ENCODE measurements at places on chromosomes 2 and 18. TPM values are rescaled to one million over a fixed set of nuclear protein-coding genes. Genes with fewer than 3 reads are reported as not detected.

SERPINB12 gene
- total RNA-seq: not detected

LHCGR gene
- not detected for total RNA-seq

ABCG5 gene
- not detected for total RNA-seq

PDCD1 gene
- total RNA-seq: not detected

PHOSPHO2 gene
- total RNA-seq: 3.0 TPM

TUBA3D gene
- total RNA-seq: not detected

THAP4 gene
- total RNA-seq: 35.8 TPM

COL4A4 gene
- not detected for total RNA-seq

ACVR1C gene
- 0.27 TPM for total RNA-seq

NTSR2 gene
- not detected for total RNA-seq

PER2 gene
- total RNA-seq: 6.3 TPM

DSC2 gene
- 88.7 TPM for total RNA-seq

CREG2 gene
- 0.64 TPM for total RNA-seq

SLC9A4 gene
- 0.07 TPM for total RNA-seq

XIRP2 gene
- 0.07 TPM for total RNA-seq

CGREF1 gene
- total RNA-seq: 2.2 TPM

STPG4 gene
- total RNA-seq: 0.17 TPM
